ENCODE measurements at places on chromosomes 4 and X.
A peak's percentile ranks its signal among the peaks of the same experiment; 100 is the strongest.

GRCh38 chr4:135497563-135498152 is 1296.1 kb upstream of the PABPC4L start:
- no peak for DNase-seq

- DNase-seq = no peak
Measured at GRCh38 chr4:26032142-26032541, 118.1 kb downstream of the SMIM20 start.

DNA sequence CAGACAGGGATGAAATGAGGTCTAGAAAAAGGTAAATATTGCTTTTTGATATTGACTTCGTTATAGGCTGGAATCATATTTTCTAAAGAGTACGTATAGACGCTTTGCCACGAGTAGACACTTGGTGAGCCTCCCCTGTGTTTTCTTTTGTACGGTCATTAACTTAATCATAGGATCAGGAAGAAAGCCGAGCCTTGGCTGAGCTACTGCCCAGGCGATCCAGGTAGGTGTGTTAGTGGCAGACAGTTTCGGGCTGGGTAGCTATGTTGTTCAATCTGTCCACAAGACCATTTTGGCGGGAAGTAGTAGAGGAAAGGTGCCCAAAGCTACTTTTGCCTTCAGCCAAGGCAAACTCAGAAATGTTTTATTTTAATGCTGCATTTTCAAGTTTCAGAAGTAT is 8.8 kb downstream of the PRDM8 start:
- DNase-seq = no peak

DNA sequence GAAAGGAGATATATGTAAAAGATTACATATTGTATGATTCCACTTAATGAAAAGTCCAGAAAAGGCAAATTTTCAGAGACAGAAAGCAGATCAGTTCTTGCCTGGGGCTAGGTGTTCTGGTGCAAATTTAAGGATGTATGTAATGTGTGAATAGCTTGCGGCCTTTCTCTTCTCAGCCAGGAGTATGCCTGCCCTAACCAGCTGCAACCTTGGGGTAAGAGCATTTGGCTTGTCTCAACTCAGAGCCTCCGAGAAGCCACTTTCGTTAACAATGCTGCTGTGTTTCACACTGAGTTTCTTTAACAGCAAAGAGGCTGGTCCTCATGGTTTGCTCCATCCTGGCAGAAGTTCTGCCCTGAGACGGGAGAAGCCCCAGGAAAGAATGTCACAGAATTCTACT is 102.7 kb downstream of the SPCS3 start:
- DNase-seq = no peak

DNA sequence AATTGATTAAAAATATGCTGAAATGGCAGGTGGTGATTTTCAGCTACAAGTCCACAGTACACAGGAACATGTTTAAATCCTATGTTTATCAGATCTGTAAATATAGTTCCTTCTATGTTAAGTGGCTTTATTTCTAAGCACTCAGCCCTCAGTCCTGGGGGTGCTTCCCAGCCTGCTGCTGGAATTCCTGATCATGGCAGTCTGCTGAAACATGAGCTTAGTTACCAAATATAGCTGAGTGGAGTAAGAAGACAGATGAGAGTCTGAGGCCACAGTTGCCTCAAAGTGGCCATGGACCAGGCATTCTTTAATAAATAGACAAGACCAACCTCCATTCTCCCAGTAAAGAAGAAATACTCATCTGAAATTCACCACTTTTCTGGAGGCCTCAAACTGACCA is 17.1 kb upstream of the DDX60 start:
- DNase-seq = no peak

GRCh38 chrX:19956923-19957322 is 33.9 kb downstream of the BCLAF3 start:
- no peak for DNase-seq

GRCh38 chrX:131650637-131651410 is 107.0 kb downstream of the OR13H1 start:
- DNase-seq = no peak

- peak; percentile 5 for DNase-seq
Measured at GRCh38 chrX:21656587-21657317, 1.4 kb downstream of the KLHL34 start.

GRCh38 chr4:96992443-96992842 is 1150.8 kb downstream of the STPG2 start:
- no peak for DNase-seq

DNA sequence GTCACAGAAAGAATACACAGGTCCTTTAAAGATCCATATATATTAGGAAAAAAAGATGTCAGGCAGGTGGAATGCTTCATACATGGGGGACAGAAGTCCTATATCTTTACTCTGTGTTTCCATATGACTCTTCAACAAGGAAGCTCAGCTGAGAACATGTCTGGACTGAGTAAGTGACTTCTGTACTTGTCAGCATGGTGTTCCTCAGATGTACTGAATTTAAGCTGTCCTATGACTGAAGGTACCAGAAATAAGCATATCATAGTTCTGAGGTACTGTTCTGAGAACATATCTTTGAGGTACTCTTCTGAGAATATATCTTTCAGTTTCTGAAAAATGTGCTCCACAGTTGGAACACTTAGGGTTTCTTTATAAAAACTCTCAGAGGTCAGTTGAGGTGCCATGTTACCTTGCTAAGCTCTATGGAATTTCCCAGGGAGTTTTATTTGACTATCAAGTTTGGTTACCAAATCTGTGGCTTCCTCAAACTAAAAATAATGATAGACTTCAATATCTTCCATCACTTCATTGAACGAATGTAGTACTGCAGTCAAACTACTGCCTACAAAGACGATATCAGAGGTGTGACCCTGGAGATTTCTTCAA is 597.2 kb upstream of the GNPDA2 start:
- DNase-seq = no peak

DNA sequence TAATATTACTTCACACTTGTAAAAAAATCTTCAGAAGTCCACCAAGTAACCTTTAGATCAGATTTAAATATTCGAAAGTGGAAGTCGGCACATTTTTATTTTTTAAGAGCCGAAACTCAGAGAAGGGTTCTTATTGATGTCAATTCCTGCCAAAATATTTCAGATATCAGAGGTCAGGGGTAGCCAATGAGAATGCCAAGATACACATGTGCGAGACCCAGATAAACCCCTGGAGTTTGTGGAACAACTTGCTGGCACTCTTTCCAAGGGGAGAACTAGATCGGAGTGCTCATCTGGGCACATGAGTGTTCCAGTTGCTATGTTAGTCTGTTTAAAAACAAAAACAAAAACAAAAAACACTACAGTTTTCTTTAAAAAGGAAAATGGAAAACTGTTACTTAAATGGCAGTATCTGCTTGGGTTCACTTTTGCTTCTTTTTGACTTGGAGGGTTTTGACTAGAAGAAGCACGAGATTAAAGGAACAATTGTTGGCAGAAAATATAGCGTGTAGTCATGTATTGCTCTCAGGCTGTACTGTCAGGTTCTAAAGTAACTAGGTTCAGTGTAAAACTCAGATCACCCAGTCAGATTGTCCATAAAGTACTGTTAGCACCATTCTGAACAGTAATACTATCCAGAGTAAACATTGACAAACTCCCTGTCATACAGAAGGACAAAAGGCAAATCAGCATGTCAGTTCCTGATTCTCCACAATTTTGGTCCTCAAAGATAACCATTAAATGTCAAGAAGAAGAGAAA is 188.0 kb upstream of the PACRGL start:
- DNase-seq = no peak

- no peak for DNase-seq
Measured at GRCh38 chr4:89319756-89320155, 12.2 kb upstream of the GPRIN3 start.

DNA sequence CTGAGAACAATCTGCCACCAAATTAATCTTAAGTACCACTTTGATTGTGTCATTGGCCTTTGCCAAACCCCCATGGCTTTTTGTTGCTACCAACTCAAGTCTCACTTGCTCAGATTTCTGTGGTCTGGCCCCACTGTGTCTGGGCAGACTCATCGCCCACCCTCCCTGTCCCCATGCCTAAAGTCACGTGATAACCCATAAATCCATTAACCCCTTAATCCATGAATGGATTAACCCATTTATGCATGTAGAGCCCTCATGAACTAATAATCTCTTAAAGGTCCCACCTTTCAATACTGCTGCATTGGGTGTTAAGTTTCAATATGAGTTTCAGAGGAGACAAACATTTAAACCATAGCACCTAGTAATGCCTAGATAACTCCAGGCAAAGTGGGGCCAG is 78.5 kb upstream of the BLTP1 start:
- no peak for DNase-seq

DNA sequence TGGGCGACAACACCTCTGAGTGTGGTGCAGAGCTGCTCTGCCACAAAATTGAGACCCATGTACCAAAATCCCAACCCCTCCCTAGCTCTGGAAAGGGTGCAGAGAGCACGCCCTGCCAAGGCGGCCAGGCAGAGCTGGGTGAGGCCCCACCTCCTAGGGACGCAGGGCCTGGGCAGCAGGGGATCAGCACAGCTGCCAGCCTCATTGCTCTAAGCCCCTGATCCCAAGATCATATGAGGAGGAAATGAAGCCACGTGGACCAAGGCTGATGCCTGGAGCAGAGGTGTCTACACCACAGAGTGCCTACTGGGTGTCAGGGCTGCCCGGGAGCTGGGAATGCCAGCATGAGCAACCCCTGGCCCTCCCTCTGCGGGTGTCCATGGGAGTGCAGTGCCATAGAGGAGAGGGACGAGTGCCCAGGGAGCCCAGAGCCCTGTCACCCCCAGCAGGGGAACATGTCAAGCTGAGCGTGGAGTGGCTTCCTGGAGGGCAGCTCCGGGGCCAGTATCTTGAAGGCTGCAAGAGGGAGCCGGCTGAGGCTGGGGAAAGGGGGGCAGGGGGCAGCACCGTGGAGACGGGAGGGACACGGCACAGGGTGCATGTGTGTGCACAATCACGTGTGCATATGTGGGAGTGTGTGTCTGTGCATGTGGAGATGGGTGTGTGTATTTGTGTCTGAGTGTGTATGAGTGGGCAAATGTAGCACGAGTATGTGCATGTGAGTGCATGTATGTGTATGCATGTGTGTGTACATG is 63.9 kb upstream of the PSAPL1 start:
- no peak for DNase-seq

GRCh38 chr4:150768497-150768896 is 186.5 kb downstream of the MAB21L2 start:
- no peak for DNase-seq

GRCh38 chr4:77818073-77818601 is 1.0 kb downstream of the CNOT6L start:
- DNase-seq = no peak

GRCh38 chr4:34720571-34720970 is 1523.7 kb downstream of the ARAP2 start:
- DNase-seq = no peak

- DNase-seq = no peak
Measured at GRCh38 chrX:30898886-30899285, 9.8 kb upstream of the TAB3 start.

DNA sequence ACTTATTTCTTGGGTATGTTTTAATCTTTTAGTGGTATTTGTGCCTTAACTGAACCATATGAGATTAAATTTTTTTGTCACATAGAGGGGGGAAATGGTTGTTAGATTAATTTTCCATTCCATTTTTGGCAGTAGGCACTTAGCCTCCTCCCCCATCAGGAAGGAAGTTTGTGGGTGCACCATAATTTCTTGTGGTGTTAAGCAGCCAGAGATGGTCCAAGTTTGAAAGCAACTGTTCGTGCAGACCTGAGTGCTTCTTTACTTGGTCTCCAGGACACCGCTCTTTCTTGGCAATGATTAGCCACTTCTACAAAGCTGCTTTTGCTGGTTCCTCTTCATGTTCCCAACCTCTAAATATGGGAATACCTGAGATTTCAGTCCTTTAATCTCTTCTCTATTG is 92.7 kb upstream of the RPL34 start:
- DNase-seq = no peak

- DNase-seq = no peak
Measured at GRCh38 chr4:126827669-126828068, 805.1 kb upstream of the INTU start.

GRCh38 chrX:102599084-102599950 is at the start of gene ARMCX5:
Gene ARMCX5, plus strand, starts transcription at chrX:102599515. Its CDS starts 2,627 bp downstream, at chrX:102602142.
- DNase-seq = peak; percentile 65

- DNase-seq = no peak
Measured at GRCh38 chr4:168440442-168441264, 39.6 kb downstream of the DDX60L start.

DNA sequence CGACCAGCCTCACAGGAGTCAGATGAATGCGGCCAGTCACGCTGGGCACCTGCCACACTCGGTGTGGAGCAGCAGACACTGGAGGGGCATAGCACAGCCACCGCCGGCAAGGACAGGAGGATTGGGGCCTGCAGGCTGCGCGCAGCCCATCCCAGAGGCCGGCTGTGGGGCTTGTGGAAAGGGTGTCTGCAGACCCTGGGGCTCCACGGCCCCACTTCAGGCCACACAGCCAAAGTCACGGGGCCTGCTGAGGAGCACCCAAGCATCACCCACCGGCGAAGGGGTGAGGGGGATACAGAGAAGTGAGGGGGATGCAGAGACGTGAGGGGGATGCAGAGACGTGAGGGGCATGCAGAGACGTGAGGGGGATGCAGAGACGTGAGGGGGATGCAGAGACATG is 70.1 kb downstream of the FAM53A start:
- no peak for DNase-seq

GRCh38 chr4:62243895-62244294 is 1043.8 kb downstream of the ADGRL3 start:
- DNase-seq = no peak

DNA sequence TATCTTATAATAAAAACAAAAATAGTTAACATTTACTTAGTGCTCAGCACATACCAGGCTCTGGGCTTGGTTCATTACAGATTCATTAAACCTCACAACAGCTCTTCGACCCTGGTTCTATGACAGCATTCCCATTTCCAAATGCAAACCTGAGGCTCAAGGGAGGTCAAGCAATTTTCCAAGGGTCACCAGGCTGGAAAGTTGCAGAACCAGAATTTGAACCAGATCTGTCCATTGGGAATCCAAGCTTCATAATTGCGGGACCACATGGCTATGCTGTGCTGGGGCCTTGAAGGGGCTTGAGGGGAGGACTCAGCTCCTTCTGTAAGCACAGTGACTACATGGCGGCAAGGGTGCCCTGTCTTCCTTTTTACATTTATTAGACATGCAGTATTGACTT is 197.3 kb upstream of the LNX1 start:
- no peak for DNase-seq

GRCh38 chr4:146439999-146440398 is 81.7 kb downstream of the SLC10A7 start:
- no peak for DNase-seq

- DNase-seq = no peak
Measured at GRCh38 chr4:72448231-72448630, 120.8 kb downstream of the ADAMTS3 start.

GRCh38 chr4:6767748-6768538 is 14.6 kb upstream of the KIAA0232 start:
- no peak for DNase-seq

GRCh38 chr4:152643153-152644035 is 36.4 kb downstream of the TMEM154 start:
- peak; percentile 80 for DNase-seq

All from GM06990 (cell line).